ENCODE measurements at places on chromosomes 7 and 10.

DNA sequence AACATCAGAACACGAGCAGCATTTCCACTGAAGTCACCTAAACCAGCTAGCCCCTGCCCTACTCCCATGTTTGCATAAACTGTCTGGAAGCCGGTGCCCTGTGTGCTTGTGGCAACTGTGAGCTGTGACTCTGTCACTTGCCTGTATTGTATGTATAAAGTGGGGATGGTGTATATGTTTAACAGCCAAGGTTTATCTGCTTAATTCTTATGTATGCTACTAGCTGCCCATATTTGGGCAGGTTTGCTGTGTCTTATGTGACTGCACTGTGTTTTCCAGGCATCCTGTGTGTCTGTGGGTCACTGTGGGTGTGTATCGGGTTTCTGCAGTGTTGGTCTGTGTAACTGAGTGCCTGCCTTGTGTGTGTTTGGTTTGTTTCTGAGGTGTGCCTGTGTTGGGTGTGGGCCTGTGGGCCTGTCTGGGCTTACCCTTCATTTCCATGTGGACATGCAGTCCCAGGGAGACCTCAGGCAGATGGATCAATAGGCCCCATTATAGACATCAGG, 9.3 kb downstream of the LBX1 start:
- no peak for DNase-seq

DNA sequence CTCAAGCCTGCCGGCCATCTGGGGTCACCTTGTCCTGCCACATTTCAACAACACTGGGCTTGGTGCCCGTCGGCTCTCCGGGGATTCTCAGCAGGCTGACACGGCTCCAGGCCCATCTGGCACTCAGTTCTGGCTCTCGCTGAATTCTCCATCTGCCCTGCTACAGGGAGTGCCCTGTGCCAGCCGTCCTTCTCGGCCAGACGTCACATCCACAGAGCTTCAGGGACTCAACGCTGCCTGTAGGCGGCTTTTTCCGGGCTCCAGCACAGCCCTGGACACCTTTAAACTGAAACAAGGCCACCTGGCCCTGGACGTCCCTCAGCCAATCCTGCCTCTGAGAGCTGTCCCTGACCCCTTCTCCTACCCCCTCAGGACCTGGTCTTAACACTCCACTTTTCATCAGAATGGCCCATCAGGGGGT, 43.0 kb downstream of the TMEM130 start:
- DNase-seq: no peak

- DNase-seq: no peak
These were observed 47.6 kb downstream of the RPS24 start for GRCh38 chr10:78081292-78081691.

DNA sequence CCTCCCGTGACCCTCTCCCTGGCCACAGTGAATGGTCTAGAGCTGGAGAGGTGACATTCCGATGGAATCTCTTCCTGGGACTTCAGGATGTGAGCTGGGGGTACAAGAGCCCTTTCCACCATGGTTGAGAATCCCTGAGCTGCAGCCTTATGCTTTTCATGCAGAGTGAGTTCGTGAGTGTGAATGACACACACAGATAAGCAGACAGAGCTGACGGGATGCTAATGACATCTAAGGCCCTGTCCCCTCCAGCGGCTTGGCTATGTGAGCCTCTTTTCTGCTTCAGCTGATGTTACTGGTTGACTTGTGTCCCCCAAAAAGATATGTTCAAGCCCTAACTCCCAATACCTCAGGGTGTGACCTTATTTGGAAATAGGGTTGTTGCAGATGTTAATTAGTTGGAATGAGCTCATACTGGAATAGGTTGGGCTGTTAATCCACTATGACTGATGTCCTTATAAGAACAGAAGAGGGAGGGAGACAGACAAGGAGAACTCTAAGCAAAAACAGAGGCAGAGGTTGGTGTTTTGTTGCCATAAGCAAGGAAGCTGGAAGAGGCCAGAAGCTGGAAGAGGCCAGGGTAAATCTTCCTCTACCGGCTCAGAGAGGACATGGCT, 111.1 kb upstream of the AFAP1L2 start:
- no peak for DNase-seq

- no peak for DNase-seq
These were observed 22.2 kb upstream of the CNTNAP2 start for GRCh38 chr7:146094356-146094755.

Measured in activated T-cell treated with anti-CD3 and anti-CD28 coated beads, Interleukin-2, amount 50 U/mL, for 24 hours (primary cell).